ENCODE measurements at places on chromosomes 5 and 9. TPM values are rescaled to one million over a fixed set of nuclear protein-coding genes. Genes with fewer than 3 reads are reported as not detected.

WWC1 gene
- total RNA-seq, result 7.8 TPM

RANBP17 gene
- total RNA-seq, result 16.2 TPM

SLC34A1 gene
- not detected for total RNA-seq

MORN5 gene
- not detected for total RNA-seq

FRMD3 gene
- total RNA-seq, result 3.7 TPM

IFNB1 gene
- not detected for total RNA-seq
